ENCODE measurements at places on chromosomes 5 and 9.

DNA sequence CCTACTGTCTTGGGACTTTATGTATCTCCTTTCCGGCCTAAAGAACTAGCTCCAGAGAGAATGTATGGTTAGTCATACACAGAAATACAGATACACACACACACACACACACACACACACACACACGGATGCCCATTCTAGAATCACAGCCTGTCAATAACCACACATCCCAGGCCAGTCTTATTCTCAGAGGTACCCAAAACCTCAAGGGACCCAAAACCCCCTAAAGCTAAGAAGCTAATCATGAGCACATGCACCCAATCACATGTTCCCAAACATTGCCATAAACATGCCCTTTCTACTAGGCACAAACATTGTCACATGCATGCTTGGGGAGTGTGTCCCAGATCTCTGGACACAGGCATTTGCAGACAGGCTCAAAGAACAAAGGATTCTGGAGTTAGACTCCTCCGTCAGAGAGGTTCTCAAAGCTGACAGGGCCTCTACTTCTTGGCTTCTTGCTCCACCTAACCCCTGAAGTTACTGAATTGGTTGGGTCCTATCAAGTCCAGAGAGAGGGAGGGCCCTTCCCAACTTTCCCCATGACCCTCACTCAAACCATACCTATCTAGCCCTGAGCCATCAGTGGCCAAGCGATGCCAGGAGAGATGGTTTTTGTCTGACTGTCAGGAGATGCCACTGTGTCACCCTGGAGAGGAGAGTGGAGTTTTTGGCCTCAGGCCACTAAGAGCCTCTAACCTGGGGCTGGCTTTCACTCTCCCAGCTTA, 78.7 kb downstream of the NRG2 start:
- no peak for DNase-seq

GRCh38 chr5:9105851-9106250, 440.0 kb downstream of the SEMA5A start:
- DNase-seq = peak; percentile 59

- DNase-seq = peak; percentile 58
These were observed 55.9 kb downstream of the DAP start for GRCh38 chr5:10704949-10705621.

DNA sequence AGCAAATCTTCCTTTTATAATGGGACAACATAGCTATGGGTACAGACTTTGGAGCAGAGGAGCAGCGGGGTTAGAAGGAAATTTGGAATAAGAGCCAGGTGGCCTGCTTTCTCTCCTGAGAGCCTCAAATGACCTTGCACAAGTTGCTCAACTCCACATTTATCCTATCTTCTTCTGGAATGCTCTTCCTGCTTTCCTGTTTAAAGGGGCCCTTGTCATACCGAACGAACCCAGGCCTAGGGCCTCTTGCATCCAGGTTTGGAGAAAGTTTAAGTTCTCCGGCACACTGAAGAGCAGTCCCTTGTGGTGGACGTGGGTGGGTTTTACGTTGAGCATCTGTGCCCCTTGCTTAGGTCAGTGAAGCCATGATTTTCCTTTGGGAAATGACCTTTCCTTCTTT, 197.9 kb upstream of the NR3C1 start:
- DNase-seq = no peak

DNA sequence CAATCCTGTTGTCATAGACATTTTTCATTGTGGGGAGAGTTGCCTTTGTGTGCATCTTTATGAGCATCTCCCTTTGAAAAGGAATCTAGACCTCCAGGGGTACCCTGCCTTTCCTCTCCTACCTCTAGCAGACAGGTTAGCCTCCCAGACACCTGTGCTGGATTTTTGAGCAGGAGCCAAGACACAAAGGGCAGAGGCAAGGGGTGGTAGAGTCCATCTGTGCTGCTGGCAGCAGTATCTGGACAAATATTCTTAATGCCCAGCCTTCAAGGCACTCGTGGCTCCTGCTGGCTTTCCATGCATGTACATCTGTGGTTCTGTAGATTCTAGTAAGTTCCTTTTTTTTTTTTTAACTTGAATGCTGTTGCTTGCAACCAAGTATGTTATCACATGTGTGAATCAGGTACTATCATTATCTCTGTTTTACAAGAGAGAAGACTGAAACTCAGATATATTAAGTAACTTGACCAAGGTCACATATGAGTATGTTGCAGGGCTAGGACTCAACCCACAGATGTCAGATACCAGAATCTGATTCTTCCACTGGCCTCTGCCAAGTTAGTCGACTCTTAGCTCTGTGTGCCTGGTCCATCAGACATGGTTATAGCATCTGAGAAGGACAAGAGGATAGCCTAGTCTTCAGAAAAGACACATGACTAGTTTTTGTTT, 32.9 kb upstream of the GPR151 start:
- no peak for DNase-seq

- no peak for DNase-seq
These were observed 20.3 kb upstream of the GABRG2 start for GRCh38 chr5:162047279-162047678.

DNA sequence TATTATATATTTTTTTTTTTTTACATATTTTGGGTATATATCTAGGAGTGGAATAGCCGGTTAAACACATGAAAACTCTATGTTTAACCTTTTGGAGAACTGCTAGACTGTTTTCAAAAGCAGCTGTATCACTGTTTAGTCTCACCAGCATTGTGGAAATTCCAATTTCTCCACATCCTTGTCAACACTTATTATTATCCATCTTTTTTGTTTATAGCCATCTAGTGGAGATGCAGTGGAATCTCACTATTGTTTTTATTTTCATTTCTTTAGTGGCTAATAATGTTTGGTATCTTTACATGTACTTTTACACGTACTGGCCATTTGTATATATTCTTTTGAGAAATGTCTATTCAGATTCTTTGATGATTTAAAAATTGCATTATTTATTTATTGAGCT, 22.7 kb upstream of the CCDC180 start:
- no peak for DNase-seq

DNA sequence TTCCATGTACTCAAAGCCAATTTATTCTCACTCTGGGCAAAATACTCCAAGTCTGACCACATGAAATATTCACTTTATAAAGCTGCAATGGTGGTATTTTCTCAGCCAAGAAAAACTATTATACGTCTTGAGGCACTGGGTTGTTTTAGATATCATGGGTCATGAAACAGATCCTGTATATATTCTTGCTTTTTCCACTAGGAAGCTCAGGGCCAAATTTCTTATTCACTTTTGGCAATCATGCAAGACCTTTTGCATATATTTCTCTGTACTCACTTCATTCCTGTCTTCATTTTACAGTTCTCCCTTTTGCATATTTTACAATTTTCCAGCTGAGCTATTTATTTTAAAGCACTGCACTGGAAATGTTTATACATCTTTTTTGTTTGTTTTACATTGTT, 49.8 kb downstream of the GABBR2 start:
- DNase-seq = peak; percentile 29

- DNase-seq = no peak
These were observed 2.3 kb upstream of the SYK start for GRCh38 chr9:90799271-90799852.

DNA sequence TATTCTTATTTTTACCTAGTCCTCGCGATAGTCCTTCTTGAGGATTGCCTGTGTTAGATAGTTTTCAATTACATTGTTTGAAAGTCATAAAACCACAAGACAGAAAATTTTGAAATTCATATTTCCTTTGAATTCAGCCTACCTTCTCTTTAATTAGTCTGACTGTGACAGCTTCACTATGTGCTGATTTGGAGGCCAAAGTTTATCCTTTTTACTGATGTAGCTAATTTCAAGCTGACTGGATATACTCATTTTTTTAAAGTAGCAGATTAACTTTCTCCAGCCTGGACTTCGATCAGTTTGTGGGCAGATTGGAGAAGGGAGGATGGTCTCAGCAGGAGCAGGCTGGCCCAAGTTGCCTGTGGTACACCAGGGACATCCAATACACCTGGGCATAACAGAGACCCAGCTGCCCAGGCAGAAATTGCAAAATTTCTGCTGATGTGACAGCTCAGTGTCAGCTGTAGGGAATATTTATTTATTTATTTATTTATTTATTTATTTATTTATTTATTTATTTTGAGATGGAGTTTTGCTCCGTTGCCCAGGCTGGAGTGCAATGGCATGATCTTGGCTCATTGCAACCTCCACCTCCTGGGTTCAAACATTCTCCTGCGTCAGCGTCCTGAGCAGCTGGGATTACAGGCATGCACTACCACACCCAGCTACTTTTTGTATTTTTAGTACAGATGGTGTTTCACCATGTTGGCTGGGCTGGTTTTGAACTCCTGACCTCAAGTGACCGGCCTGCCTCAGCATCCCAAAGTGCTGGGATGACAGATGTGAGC, 24.2 kb downstream of the AGXT2 start:
- no peak for DNase-seq
